ENCODE measurements at places on chromosomes 7 and 10.

DNA sequence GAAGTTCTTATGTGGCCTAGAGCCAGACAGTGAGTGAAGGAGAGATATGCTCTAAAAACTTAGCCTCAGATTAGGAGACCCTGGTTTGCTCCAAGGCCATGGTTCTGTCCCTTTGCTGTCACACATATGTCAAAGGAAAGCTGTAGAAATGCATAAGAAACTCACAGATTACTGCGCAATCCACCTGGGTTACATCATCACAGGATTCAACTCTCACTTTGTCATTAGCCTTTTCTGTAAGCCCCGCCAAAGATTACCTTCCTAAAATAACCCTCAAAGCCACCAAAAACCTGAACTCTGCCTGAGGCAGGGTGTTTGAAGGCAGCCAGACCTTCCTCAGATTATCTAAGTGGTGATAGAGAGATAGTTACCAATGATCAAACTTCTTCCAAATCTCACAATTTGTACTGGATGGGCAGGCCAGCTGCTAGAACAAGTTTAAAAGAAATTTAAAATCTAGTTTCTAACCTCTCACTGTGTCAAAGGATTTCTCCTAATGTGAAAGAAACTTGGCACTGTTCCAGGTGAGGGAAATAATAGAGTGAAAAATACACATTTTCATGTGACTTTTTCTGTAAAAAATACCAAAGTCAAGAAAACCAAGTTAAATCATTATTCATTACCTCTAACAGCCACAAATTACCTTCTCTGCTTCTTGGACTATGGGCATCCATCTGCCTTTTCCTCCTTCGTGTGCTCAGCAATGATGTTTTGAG lies 567.2 kb downstream of the SUGCT start:
- DNase-seq = no peak

GRCh38 chr7:135151533-135151932 lies 3.7 kb downstream of the TMEM140 start:
- DNase-seq = no peak

DNA sequence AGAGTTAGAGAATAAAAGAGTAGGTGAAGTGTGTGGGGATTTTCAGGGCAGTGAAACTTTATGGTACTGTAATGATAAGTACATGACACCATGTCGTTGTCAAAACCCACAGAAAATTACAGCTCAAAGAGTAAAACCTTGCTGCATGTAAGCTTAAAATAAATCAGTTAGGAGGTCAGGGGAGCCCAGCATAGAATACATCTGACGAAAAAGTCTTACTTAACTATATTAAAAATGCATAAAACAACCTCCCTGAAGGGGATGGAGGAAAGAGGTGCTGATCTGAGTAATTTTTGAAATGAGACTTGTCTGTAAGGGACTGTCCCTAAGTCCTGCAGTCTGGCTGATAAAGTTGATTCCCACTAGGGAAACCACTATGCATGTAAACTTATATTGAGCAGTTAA lies 49.8 kb upstream of the AKR1E2 start:
- DNase-seq = no peak

DNA sequence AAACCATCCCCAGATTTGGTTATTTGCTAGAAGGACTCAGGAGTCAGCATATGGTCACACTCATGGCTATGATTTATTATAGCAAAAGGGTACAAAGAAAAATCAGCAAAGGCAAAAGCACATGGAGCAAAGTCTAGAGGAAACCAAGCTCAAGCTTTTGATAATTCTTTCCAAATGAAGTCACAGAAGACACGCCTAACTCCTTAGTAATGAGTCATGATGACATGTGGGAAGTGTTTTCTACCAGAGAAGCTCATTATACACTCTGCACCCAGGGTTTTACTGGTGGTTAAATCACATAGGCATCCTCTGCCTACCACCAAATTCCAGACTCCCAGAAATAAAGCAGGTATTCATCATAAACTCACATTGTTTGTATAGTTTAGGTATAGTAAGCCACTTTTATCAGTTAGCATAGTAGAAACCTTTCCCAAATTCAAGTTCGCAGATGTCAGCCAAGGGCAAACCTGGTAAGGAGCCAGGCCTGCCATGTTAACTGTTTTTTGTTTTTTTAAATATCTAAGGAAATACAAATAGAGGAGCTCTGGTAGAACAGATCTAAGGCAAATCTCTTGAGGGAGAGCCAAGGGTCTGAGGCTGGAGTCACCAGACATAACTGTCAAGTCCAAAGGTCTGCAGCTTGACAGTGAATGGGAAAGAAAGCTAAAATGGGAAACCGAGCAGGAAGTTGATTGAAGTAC lies 15.4 kb upstream of the HIBADH start:
- no peak for DNase-seq

DNA sequence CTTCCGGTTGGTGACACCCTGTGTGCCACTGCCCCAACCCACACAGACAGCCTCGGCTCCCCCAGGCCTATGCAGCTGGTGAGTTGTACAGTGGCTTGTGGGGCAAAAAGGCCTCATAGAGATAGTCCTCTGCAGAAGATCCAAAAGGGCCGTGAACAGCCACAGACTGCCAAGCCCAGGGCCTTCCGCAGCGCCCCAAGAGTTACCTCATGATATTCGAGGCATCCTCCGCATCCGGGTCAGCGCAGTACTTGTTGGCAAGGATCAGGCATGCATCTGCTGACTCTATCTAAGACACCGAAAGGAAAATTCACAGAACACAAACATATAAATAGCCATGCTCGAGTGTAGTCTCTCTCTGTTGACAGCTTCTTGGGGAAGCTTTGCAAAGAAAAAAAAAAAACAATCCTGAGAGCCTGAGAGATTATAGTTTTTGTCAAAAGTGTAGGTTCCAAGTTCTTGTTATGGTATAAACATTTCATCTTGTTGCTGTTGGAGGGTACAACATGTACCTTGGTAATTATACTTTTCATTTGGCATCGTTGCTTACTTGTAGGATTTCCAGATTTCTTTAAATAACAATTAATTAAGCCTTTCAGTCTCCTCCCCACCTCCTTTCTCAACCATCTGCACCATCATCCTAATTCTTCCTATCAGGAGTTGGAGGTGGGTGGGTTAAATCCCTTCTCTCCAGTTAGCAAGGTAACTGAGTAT lies 553.0 kb downstream of the KCNMA1 start:
- DNase-seq = no peak

GRCh38 chr7:17404006-17404405 lies 105.6 kb downstream of the AHR start:
- DNase-seq = no peak

All from NCI-H1092 treated with DMSO at 0.1 percent for 48 hours (cell line).